ENCODE measurements at places on chromosomes 2 and 18.

GRCh38 chr2:28447943-28448792 is 47.7 kb upstream of the PLB1 start:
- DNase-seq, result peak; percentile 70

- DNase-seq, result peak; percentile 28
Observed at GRCh38 chr2:100317634-100318033, 4.7 kb downstream of the LONRF2 start.

GRCh38 chr2:240811346-240812300 is 8.4 kb downstream of the KIF1A start:
- no peak for DNase-seq

DNA sequence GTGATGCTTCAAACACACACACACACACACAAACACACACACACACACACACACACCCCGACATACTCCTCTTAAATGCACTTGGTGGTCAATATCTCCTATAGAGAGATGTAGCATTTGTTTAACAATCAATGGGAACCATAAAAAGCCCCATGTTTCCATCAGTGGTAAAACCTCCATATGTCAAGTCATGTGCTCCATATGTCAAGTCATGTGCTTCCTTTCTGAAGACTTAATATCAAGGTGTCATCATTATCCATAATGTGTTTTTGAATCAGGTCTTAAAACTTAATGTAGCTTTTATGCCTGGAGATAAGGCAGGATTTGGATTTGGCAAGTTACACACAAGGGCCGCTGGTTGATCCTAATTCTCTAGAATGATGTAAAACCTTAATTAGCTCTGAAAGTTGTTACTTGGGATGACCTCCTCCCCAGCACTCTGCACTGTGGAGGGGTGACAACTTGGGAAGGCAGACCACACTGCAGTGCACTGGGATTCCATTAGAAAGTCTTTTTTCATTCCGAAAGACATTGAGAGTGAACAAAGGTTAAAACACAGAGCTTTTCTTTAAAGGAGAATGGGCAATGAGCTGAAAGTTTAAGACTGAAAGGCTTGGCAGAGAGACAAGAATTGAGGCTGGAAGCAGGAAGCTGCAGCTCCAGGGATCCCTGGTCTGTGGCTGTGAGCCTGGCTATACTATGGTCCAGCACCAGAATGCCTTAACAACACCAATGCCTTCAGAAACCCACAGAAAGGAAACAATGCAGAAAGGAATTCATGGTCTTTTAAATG is 26.4 kb downstream of the ALK start:
- no peak for DNase-seq

DNA sequence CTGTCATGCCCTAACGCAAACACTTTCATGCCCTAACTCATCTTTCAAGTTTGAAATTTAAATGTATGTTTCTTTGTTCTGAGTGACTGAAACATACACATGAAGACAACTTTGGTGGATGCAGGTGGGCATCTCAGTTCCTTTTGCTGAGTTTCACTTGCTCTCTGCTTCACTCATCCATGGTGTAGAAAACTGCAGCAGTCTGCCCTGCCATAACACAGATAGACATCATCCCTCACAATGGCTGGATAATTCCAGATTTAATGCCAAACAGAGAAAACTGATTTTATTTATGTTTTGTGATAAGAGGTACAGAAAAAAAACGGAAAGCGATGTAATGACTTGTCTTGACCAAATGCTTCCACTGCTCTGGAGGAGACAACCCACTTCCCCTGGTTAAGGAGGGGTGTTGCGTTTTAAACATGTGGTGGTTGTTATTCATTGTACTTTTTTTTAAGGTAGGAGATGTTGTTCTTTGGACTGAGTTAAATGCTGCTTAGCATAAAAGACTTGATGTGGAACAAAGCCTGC is 70.4 kb downstream of the RHBDD1 start:
- DNase-seq, result no peak

GRCh38 chr2:136029149-136029548 is 43.7 kb upstream of the DARS1 start:
- DNase-seq, result no peak

GRCh38 chr2:135913727-135914365 is 37.6 kb upstream of the MCM6 start:
- peak; percentile 84 for DNase-seq

DNA sequence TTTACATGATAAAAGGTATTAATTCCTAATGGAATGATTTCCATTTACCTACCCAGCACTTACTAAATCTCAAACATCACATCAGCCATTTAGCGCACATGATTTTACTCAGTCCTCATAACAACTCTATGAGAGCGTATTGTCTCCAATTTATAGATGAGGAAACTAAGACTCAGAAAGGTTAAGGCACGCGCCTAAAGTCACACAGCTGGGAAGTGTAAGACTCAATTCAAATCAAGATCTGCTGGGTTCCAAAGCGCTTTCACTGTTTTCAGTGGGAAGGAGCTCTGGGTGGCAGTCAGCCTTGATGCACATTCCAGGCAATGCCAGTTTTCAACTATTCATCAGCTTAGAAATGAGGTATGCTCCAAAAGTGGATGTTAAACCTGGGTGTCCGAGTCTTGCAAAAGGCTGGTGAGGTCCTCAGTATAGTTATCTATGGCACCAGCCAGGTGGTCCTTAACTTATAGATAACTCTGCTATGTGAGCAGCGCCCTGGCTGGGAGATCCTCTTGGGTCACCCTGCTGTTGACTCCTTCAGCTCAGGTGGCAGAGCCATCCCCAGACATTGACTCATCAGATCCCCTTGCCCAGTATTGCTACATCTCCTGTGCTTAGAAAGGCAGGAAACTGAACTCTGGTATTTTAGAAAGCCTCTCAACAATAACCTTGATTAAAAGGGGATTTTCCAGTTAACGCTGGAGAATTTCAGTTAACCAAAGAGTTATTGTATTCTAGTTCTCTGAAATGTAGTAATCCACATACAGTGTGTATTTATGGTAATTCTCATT is 47.1 kb downstream of the SLC4A1AP start:
- no peak for DNase-seq

- DNase-seq, result no peak
Observed at GRCh38 chr2:155384555-155385123, 686.1 kb downstream of the KCNJ3 start.

DNA sequence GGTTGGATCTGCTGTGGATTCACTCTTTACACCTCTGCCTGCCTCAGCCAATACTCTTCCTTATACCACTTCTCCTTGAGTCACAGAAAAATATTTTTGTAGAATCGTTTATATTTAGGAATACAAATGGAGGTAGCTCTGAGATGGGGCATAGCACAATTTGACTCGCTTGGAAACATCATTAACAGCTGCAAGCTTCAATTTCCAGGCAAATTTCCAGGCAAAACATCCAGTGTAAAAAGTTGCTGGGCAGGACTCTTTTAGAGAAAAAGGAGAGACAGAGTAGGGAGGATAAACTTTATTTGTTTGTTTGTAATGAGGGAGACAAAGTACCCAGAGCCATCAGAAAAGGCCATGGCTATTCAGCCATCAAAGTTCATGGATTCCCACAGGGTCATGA is 74.4 kb upstream of the SOX11 start:
- no peak for DNase-seq

- DNase-seq, result no peak
Observed at GRCh38 chr2:73013936-73014335, 57.6 kb downstream of the SFXN5 start.

Data from hematopoietic multipotent progenitor cell treated with erythropoietin and hydrocortisone succinate and interleukin-3 and kit ligand, for 6 days (in vitro differentiated cells).